Large intestine (tissue), 12 donors: ENCODE measurements at places on chromosomes 16 and 17. TPM values are rescaled to one million over a fixed set of nuclear protein-coding genes. Genes with fewer than 3 reads are reported as not detected.

Gene PRRT2
- 12.8 TPM for polyA plus RNA-seq

Gene DCTN5
- polyA plus RNA-seq, result 54.0 TPM

Gene ACSM2A
- 0.30 TPM for polyA plus RNA-seq

Gene VAMP2
- 95.0 TPM for polyA plus RNA-seq

Gene DUS2
- polyA plus RNA-seq, result 12.2 TPM

Gene TNFRSF13B
- 0.07 TPM for polyA plus RNA-seq

Gene HOXB8
- 1.8 TPM for polyA plus RNA-seq

Gene NTN3
- 0.75 TPM for polyA plus RNA-seq

Gene CA5A
- polyA plus RNA-seq, result 0.03 TPM

Gene AP2B1
- 89.5 TPM for polyA plus RNA-seq

Gene PTGES3L
- 3.4 TPM for polyA plus RNA-seq

Gene ATAD5
- polyA plus RNA-seq, result 4.7 TPM

Gene B4GALNT2
- polyA plus RNA-seq, result 2.6 TPM

Gene PLA2G15
- polyA plus RNA-seq, result 18.7 TPM

Gene KLHL10
- 0.06 TPM for polyA plus RNA-seq

Gene CHST5
- 35.6 TPM for polyA plus RNA-seq

Gene KRT24
- not detected for polyA plus RNA-seq

Gene CACNG5
- polyA plus RNA-seq, result 0.19 TPM

Gene DNASE1L2
- polyA plus RNA-seq, result 0.91 TPM

Gene GINS2
- 10.2 TPM for polyA plus RNA-seq

Gene HASPIN
- polyA plus RNA-seq, result 2.7 TPM
